ENCODE measurements at places on chromosomes 12 and 14.

GRCh38 chr12:104050436-104050835 is 449 bp upstream of the GLT8D2 start:
- DNase-seq, result no peak

GRCh38 chr14:56199095-56199981 is 81.1 kb downstream of the PELI2 start:
- no peak for DNase-seq

- no peak for DNase-seq
Measured at GRCh38 chr14:49209416-49209815, 376.8 kb downstream of the RPS29 start.

DNA sequence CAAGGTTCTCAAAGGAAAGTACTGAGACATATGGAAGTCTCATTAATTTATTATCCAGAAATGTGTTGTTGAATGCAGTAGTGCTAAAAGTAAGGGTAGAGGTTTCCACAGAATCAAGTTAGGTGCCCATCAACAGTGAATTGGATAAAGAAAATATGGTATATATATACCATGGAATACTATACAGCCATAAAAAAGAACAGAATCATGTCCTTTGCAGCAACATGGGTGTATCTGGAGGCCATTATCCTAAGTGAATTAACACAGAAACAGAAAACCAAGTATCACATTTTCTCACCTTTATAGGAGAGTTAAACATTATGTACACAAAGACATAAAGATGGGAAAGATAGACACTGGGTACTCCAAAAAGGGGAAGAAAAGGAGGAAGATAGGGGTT is 149.9 kb upstream of the RASSF8 start:
- no peak for DNase-seq

DNA sequence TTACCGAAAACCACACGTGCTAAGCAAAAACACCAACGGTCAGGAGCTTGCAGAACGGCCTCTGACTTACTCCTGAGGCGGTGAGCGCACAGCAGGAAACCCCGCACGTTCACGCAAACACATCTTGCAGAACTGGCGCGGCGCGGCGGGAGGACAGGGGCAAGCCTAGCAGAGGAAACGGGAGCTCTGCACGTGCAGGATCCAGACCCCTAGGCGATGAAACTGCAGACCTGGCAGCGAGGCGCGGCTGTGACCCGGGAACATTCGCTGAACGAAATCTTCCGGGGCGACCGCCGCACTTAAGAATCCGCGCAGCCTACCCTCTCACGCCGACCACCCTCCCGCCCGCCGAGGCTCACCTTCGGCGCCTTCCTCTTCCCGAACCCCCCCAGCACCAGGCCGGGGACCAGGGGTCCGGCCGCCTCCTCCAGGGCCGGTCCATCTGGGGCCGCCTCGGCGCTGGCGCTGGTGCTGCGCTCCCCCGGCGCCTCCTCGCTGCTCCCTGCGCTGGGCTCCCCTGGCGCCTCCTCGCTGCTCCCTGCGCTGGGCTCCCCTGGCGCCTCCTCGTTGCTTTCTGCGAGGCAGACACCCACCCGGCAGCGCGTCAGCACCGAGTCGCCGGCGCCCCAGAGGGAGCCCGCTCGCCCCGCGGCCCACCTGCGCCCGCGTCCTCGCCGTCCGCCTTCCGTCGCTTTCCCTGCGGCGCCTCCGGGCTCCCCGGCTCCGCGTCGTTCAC is 615 bp downstream of the DDX51 start:
- DNase-seq, result no peak

All from cortex of kidney (tissue), 1 donor.